ENCODE measurements at places on chromosomes 12 and 14. TPM values are rescaled to one million over a fixed set of nuclear protein-coding genes. Genes with fewer than 3 reads are reported as not detected.

KRT79 gene
- total RNA-seq = not detected

LRRIQ1 gene
- total RNA-seq = not detected

HCAR2 gene
- total RNA-seq = not detected

CLEC6A gene
- total RNA-seq = not detected

HOXC10 gene
- total RNA-seq = not detected

EAPP gene
- 44.6 TPM for total RNA-seq

GDF3 gene
- total RNA-seq = not detected

SPTB gene
- not detected for total RNA-seq

OSGEP gene
- 65.3 TPM for total RNA-seq

SIX6 gene
- total RNA-seq = not detected

VWF gene
- 0.44 TPM for total RNA-seq

NUP37 gene
- total RNA-seq = 47.7 TPM

SLC10A1 gene
- not detected for total RNA-seq

KLRC3 gene
- total RNA-seq = 5.6 TPM

UNC119B gene
- 23.7 TPM for total RNA-seq

ASB2 gene
- total RNA-seq = 24.0 TPM

STAC3 gene
- total RNA-seq = 11.4 TPM

PXMP2 gene
- 29.2 TPM for total RNA-seq

AMIGO2 gene
- total RNA-seq = 20.2 TPM

MSRB3 gene
- total RNA-seq = not detected

SIX4 gene
- total RNA-seq = 0.17 TPM

ENDOU gene
- total RNA-seq = not detected

INHBC gene
- 0.14 TPM for total RNA-seq

FAM186B gene
- 0.11 TPM for total RNA-seq

MYO1H gene
- total RNA-seq = not detected

OR4E2 gene
- total RNA-seq = not detected

LRP1 gene
- 6.1 TPM for total RNA-seq

TAS2R9 gene
- total RNA-seq = 0.28 TPM

PAH gene
- not detected for total RNA-seq

GPR132 gene
- total RNA-seq = 43.5 TPM

SLC6A13 gene
- total RNA-seq = 0.68 TPM

ABCC9 gene
- total RNA-seq = not detected

AVPR1A gene
- not detected for total RNA-seq

JDP2 gene
- 3.0 TPM for total RNA-seq

NINJ2 gene
- 7.8 TPM for total RNA-seq

ESR2 gene
- 0.11 TPM for total RNA-seq

SLC2A14 gene
- total RNA-seq = 0.11 TPM

TAPBPL gene
- 50.1 TPM for total RNA-seq

MORN3 gene
- 6.2 TPM for total RNA-seq

KRT6B gene
- total RNA-seq = not detected

PMCH gene
- total RNA-seq = not detected

RHEBL1 gene
- total RNA-seq = 9.7 TPM

CEBPE gene
- total RNA-seq = 2.1 TPM

SLC5A8 gene
- not detected for total RNA-seq

POTEG gene
- total RNA-seq = not detected

LRP6 gene
- total RNA-seq = 0.48 TPM

OTOGL gene
- not detected for total RNA-seq

KRT71 gene
- not detected for total RNA-seq

CDH24 gene
- 2.3 TPM for total RNA-seq

ZC2HC1C gene
- 0.69 TPM for total RNA-seq

EML5 gene
- total RNA-seq = 2.9 TPM

OR11G2 gene
- total RNA-seq = not detected

CCDC85C gene
- 13.3 TPM for total RNA-seq

NXPH4 gene
- total RNA-seq = 1.7 TPM
